Ammon's horn (tissue), 1 donor: ENCODE measurements at places on chromosomes 1 and 21.
A peak's percentile ranks its signal among the peaks of the same experiment; 100 is the strongest.

DNA sequence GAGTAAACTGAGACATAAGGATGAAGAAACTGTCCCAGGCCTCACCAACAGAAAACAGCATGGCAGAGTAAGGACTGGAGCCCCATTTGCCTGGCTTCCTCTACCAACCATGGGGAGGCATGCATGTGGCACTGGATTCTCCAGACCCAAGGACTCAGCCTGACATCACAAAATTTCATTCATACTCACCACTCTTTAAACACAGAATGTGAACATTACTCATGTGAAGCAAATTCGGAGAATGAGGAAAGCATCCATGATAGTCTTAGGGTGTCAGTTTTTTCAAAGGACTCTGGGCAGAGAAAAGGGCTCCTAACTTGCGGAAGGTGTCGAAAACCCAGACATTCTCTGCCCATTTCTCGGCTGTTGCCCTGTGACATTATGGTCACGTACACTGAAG is 83.9 kb downstream of the PCNX2 start:
- no peak for DNase-seq

DNA sequence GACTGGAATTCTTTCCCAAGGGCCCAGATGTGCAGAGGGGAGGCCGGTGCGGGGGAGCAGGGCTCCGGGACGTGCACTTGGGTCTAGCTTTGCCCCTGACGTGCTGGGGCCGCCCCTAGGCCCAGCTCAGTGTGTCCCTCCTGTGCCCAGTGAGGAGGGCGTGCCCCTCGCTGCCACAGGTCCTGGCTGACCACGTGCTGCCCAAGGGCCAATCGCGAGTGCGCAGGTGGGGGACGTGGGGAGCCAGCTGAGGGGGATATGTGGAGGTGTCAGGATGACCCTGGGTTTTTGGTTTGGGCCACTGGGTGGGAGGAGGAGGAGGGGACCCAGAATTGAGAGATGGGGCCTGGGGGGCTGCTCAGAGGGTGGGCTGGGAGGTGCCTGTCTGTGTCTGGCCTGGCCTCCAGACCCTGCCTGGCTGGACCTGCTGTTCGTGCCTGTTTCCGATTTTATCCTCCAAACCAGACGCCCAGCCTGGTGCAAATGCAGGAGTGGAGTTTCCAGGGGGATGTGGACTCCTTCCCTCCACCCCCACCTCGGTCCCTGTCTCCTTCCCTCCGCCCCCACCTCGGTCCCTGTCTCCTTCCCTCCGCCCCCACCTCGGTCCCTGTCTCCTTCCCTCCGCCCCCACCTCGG is 6.1 kb upstream of the RNF223 start:
- DNase-seq = peak; percentile 36

DNA sequence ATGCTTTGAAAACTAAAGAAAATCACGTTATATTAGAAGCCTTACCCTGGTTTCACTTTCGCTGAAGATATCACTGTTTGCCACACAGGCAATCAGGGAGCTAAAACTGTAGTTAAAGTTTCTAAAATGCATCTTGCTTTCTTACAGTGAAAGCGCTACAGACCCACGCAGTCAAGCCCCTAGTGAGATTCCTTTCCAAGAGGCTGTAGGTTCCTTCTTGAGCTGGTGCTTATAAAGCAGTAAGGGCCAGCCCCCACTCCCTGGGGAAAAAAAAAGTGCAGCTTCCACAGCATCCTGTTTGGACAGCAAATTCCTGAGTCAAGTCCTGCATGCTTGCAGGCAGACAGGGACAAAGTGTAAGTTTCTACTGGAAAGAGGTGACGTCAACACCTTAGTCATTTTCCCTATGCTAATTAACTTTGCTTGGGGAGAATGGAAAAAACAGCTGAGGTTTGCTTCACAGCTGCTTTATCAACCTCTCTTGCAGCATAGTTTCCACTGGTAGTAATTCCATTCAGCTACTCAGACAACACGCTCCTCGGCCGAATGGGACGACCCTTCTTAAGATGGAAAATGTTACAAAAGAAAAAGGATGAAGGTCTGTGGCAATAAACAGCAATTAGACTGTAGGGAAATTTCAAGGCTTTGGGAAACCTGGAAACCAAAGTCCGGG is 14.7 kb upstream of the KCNE1 start:
- DNase-seq = peak; percentile 58

DNA sequence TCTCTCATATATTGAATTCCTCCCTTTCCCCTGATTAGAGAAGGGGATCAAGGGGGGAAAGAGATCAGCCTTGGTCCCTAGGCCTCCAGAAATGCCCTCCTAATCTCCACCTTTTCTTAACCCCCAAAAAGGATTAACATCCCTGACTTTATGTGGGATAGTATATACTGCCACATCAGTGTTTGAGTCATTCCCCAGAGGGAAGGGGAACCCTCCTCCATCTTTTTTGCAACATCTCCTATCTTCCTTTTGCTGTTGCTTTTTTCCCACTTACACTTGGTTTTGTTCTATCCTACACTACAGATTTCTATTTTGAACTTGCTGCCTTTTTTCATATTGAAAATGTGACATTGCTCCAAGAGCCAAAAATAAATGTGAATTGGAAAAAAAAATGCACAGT is 65.4 kb upstream of the PODN start:
- DNase-seq = no peak

DNA sequence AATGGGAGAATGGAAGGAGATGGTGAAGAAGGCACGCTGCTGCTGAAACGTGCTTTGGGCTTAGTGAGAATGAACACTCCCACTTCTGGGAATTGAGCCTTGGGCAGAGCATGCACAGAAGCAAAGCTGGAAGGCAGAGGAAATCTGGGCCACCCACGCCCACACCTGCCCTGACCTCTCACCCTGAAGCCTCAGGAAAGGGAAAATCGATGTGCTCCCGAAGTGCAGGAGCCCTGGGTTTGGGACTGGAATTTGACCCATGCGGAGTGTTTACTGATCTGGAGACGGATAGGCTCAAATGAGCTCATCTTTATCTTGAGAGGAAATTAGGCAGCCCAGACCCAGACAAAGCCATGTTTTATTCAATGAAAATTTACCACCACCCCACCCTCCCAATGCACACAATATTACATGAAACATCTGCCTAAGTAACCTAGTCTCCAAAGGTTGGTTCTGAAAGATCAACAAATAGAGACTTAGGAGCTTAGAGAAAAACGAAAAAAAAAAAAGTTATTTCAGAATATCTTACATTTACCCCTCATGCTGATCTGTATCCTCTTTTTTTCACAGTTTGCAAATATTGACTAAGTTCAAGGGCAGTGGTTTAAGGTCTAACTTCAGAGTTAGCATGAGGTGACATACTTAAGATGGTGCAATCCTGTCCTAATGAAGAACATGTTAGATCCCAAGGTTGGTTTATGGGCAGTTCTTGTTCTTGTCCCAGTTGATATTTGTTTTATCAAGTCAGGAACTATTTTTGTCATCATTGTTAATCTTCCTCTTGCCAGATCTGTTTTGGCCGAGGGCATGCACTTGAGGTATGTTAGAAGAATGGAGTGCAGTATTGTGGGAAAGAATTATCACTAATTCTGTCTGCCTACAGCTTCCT is 63.0 kb downstream of the PROX1 start:
- DNase-seq = no peak

DNA sequence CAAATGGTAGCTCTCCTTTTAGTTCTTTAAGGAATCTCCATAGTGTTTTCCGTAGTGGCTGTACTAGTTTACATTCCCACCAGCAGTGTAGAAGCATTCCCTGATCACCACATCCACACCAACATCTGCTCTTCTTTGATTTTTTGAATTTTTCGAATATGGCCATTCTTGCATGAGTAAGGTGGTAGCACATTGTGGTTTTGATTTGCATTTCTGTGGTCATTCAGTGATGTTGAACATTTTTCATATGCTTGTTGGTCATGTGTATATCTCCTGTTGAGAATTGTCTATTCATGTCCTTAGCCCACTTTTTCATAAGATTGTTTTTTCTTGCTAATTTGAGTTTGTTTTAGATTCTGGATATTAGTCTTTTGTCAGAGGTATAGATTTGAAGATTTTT is 84.6 kb upstream of the B3GALT2 start:
- DNase-seq = no peak

GRCh38 chr21:43659136-43660000 is at the start of the genes HSF2BP and RRP1B:
Gene HSF2BP (minus strand): TSS chr21:43659488. CDS start chr21:43658096, 1,392 bp downstream.
Gene RRP1B (plus strand): TSS chr21:43659560. CDS start chr21:43659665, 105 bp downstream.
- peak; percentile 86 for DNase-seq
